Endothelial cell of coronary artery (primary cell): ENCODE measurements at places on chromosomes 12 and 14. TPM values are rescaled to one million over a fixed set of nuclear protein-coding genes. Genes with fewer than 3 reads are reported as not detected.

Gene OAS1
- total RNA-seq, result 4.9 TPM in 2 replicates

Gene SLC7A8
- total RNA-seq, result 0.63 TPM in 1 of 2 replicates, not detected in the other

Gene PPP1R1A
- not detected in 2 replicates for total RNA-seq

Gene AMDHD1
- 0.09 TPM in 1 of 2 replicates, not detected in the other for total RNA-seq

Gene NGB
- not detected in 2 replicates for total RNA-seq

Gene CYP27B1
- 0.38 and 0.54 TPM in 2 replicates for total RNA-seq

Gene GSC
- total RNA-seq, result 0.09 TPM in 1 of 2 replicates, not detected in the other

Gene OR10P1
- not detected in 2 replicates for total RNA-seq

Gene GDF3
- 0.18 TPM in 1 of 2 replicates, not detected in the other for total RNA-seq

Gene CAPZA3
- total RNA-seq, result not detected in 2 replicates

Gene SAMD15
- 0.94 and 2.6 TPM in 2 replicates for total RNA-seq

Gene CCDC177
- not detected in 2 replicates for total RNA-seq

Gene KIF21A
- total RNA-seq, result 8.6 and 10.6 TPM in 2 replicates

Gene FAM186B
- total RNA-seq, result 0.09 TPM in 2 replicates

Gene MYBPC1
- not detected in 2 replicates for total RNA-seq

Gene KRT74
- not detected in 2 replicates for total RNA-seq

Gene EPYC
- not detected in 2 replicates for total RNA-seq
